ENCODE measurements at places on chromosomes 7 and 10.

DNA sequence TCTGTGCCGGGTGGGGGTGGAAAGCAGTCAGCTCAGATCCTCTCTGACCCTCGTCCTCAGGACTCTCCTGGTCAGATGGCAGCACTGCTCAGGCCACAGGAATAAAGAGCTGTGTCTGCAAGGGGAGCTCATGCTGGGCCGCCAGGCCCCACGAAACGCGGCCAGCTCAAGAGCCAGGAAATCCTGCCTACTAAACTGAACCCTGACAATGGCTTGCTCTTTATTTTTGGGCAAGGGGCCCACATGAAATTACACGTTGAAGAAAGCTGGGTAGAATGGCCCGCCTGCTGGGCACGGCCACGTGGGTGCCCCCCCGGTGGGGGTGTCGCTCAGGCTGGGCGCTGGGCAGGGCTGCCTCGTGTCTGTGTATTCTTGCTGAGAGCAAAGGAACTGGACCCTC, 103.0 kb downstream of the ITIH5 start:
- DNase-seq: no peak

GRCh38 chr10:11454958-11455566, 156.4 kb downstream of the USP6NL start:
- DNase-seq: no peak

DNA sequence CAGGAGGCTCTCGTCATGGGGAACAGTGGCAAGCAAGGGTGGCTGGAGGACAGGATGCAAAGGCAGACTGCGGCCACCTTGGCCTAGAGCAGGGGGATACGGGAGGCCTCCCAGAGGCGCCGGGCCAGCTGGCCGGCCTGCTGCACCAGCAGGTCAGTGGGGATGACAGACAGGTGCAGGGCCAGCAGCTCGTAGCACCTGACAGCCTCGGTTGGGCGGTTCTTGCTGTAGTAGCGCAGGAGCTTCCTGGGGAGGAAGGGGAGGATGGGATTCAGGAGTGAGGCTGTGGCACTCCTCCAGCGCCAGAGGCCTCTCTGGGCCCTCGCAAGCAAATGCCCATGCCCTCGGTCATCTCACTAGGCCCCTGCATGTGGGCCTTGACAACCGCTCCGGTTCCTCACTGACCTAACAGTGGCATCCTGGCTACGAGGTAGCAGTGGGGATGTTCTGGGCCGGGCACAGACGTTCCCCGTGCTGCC, 2.5 kb upstream of the PYROXD2 start:
- no peak for DNase-seq

- DNase-seq: peak; percentile 81
These were observed 568.8 kb upstream of the PCDH15 start for GRCh38 chr10:55369670-55370420.

- DNase-seq: peak; percentile 54
These were observed 2.0 kb downstream of the PIP4K2A start for GRCh38 chr10:22712211-22712955.

DNA sequence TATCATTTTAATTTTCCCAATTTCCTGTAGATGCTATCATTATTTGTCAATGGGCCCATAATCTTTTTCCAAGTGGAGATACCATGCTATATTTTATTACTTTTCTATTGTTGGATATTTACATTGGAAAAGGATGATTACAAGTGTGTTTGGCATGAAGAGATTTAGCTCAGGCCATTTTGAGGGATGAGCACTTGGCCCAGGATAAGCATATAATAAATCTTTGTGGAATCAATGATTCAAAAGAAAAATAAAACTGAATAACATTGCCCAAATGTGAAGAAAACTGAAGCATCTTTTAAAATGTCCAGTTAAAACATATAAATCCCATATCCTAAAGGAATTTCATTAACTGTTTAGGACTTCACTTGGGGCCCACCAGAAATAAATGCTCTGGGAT, 260.9 kb upstream of the BMPER start:
- peak; percentile 39 for DNase-seq

DNA sequence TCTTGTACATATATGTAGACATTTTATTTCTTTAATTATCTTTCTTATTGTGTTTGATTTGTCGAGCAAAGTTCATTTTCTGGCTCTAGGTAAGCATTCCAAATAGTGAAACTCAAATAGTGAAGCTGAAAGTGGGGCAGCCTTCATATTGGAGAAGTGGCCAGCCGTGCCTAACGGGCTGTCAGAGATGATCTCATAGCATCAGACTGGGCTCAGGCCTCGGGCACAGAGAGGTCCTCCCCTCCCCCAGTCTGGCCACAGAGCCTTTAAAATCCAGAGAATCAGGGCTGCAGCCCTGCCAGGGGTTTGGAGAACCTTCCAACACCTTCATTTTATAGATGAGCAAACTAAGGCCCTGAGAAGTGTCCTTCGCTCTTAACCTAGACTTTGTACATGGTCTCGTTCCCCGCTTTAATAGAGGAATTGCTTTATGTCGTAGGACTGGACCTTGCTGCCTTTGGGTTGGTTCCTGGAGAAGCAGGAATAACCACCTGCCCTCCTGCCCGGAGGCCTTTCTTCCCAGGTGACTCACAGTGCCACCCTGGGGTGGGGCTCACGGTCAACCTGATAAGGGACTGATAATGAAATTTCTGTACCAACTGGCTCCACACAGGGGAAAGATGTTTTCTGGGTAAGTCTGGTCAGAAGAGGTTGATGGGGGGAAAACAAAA, 7.3 kb downstream of the TSPAN15 start:
- DNase-seq: no peak

Data from fibroblast of skin of right quadriceps (primary cell).